T-helper 17 cell (primary cell): ENCODE measurements at places on chromosomes 11 and 22.

GRCh38 chr11:37450613-37451012, 852.6 kb upstream of the RAG2 start:
- no peaks in the 10 kb centered on the region for H3K4me1 ChIP-seq
- no peaks in the 10 kb centered on the region for H3K27me3 ChIP-seq
- no peak for DNase-seq
- no peak overlapping the region for H3K4me3 ChIP-seq
- H3K36me3 ChIP-seq: no peaks in the 10 kb centered on the region

- DNase-seq: no peak
- peaks cover 13% of the 10 kb centered on the region for H3K4me1 ChIP-seq
- H3K27ac ChIP-seq: no peak overlapping the region
Measured at GRCh38 chr11:18285841-18286240, 19.8 kb downstream of the SAA1 start.

DNA sequence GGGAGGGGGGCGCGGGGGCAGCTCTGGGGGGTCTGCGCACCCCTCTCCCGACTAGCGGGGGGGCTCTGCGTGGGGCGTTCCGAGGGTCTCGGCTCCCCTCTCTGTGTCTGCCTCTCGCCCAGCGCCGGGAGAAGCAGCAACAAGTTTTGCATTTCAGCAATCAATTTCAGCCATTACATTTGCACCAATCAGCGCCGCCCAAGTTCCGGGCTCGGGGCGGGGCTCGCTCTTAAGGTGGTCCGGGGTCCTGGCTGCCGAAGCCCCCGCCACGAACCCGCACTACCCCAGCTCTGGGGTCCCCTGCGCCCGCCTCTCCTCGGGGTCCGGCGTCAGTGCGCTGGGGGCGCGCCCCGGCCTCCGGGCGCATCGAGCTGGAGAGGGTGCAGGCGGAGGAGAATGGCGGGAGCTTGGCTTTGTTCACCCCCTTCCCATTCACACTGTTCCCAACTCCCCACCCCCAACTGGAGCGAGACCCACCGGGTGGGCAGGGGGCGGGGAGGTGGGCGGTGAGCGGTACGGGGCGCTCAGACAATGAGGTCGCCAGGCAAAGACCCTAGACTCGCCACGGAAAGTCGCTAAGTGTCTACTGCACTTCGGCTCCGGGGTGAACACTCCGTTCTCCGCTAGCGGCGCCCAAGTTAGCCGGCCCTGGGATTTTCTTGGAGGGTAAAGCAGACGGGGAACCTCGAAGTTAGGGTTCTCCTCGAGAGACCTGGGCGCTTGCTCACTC, at the start of gene MN1:
TSS of gene MN1 (minus strand) at position 141 of the 730 bp plus-strand sequence. CDS start 1,213 bp downstream, outside the sequence.
- peaks cover 23% of the 10 kb centered on the region for H3K27me3 ChIP-seq
- H3K4me1 ChIP-seq: peaks cover 20% of the 10 kb centered on the region
- H3K27ac ChIP-seq: peak within 1 kb of the TSS; percentile 24
- H3K4me3 ChIP-seq: peak within 1 kb of the TSS; percentile 86
- no peaks in the 10 kb centered on the region for H3K36me3 ChIP-seq
- peak; percentile 45 for DNase-seq

DNA sequence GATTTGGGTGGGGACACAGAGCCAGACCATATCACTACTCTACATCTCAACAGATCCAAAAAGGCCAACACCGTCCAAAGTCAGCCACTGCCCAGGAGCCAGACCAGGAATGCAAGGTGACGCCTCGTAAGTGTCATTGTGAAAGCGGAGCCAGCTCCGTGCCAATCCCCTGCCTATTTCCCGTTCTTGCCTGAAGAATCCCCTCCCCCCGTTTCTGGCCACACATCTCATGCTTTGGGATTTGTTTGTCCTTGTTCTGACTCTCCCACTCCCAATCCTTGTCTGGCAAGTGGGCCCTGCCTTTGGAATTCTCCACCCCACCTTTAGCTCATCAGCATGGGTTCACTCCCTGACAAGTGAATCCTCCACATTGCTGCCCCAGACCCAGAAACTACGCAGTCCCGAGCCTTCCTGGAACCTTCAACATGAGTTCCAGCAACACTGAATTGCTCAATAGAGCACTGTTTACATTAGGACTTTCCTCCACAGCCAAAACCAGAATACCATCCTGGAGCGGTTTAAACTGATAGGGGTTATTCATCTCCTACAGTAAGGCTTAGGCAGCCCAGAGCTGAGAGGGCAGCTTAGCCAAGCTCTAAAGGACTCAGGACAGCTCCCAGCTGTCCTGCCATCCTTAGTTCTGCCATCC, 6.0 kb upstream of the SLC35C1 start:
- peaks cover 2% of the 10 kb centered on the region for H3K27me3 ChIP-seq
- H3K4me3 ChIP-seq: no peak overlapping the region
- no peaks in the 10 kb centered on the region for H3K36me3 ChIP-seq
- no peaks in the 10 kb centered on the region for H3K4me1 ChIP-seq
- DNase-seq: no peak
